ENCODE measurements at places on chromosomes 2 and 18.

DNA sequence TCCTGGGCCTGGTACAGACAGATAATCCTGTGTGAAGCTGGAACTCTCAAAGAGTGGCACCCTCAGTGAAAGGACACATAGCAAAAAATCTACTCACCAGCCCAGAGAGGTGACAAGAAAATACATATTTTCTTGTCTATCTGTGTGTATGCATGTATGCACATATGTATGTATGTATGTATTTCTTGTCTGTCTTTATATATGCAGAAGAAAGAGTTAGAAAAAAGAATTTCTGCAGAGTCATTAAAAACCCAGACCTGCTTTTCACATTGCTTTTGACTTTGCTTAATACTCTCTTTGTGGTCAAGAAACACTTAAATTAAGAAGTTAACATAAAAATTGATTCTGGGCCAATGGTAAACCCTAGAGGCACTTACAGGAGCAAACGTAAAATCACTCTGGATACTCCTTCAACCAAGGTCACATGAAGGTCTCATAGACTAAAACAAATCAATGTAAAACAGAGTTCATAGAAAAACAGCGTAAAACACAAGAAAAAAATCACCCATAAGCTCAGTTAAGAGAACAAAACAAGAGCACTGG lies 16.5 kb upstream of the AAK1 start:
- DNase-seq, result no peak

- no peak for DNase-seq
These were observed 80.2 kb upstream of the BCL11A start for GRCh38 chr2:60633615-60634014.

GRCh38 chr18:50707855-50708469 lies 111.9 kb downstream of the MRO start:
- DNase-seq, result no peak

- no peak for DNase-seq
These were observed 113.5 kb downstream of the CRIM1 start for GRCh38 chr2:36469106-36469477.

DNA sequence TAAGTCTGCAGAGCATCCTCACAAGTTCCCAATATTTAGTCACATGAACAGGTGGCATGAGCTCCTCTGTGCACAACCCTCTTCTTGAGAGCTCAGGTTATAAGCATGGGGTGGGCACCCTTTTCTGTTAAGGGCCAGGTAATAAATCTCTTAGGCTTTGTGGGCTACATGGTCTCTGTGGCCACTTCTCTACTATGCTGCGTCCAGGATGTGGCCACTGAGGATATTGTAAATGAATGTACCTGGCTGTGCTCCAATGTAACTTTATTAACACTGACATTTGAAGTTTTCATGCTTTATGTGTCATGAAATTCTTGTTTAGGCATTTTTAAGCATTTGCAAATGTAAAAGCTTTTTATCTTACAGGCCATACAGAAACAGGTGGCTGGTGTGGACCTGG lies 116.8 kb upstream of the ST6GAL2 start:
- DNase-seq, result no peak

GRCh38 chr2:233247116-233247515 lies 4.4 kb upstream of the ATG16L1 start:
- no peak for DNase-seq

- no peak for DNase-seq
These were observed 5.8 kb upstream of the MTA3 start for GRCh38 chr2:42562474-42563144.

GRCh38 chr2:176582990-176583481 lies 313.8 kb downstream of the MTX2 start:
- no peak for DNase-seq

GRCh38 chr2:56376699-56377665 lies 193.2 kb downstream of the CCDC85A start:
- DNase-seq, result no peak

GRCh38 chr2:239836021-239836765 lies 188.9 kb downstream of the NDUFA10 start:
- no peak for DNase-seq

- no peak for DNase-seq
These were observed 307.3 kb downstream of the TDRD15 start for GRCh38 chr2:21431078-21431477.

GRCh38 chr2:14554849-14555545 lies 77.5 kb upstream of the LRATD1 start:
- no peak for DNase-seq

- DNase-seq, result no peak
These were observed 865.1 kb upstream of the VRK2 start for GRCh38 chr2:57181315-57182038.

GRCh38 chr2:63163161-63163820 lies 112.7 kb downstream of the OTX1 start:
- no peak for DNase-seq

DNA sequence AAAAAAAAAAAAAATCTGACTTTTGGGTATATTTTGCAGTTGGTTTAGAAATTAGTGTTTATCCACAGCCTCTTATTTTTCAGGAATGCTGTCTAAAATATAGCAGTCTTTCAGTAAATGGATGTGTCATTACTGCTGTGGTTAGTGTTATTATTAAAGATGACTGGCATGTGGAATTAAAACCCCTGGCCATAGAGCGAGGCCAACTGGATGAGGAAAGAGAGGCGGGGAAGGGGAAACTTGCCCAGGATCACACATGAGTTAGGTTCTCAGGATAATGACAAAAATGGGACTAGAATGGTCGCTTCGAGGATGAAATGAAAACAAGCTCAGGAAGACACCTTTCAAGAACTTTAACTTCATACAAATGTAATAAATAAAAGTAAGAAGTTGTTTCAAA lies 57.4 kb upstream of the APCDD1 start:
- no peak for DNase-seq

DNA sequence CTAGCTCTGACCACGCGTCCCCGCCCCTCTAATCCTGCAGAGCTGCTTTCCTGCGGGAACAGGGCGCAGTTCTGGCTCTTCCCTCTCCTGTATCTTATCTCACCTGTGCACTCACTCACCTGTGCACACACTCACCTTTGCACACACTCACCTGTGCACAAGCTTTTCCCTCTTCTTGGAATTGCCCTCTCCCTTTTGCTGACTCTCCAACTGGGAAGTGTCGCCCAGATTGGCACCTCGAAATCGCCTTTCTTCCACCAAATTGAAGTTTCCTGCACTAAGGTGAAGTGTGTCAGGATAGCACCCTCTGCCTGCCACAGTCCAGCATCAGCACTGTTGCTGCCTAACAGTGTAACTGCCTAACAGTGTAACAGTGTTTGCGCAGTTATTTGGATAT lies 566 bp upstream of the CMPK2 start:
- no peak for DNase-seq

DNA sequence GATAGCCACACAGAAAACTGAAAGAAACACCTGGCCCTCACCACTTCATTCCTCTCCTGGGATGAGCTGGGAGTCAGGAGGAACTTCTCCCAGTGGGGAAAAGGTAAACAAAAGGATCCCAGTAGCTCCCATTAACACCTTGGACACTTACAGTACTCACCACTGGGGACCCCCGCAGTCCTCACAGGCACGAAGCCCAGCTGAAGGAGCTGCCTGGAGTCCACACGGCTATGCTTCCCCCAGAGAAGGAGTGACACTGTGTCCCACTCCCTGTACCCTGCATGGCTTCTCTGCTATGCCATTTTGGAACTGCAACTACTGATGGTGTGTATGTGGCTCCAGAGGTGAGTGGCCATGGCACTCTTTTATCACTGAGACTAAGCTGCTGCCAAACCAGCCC lies 1565.1 kb downstream of the LRP1B start:
- no peak for DNase-seq

- no peak for DNase-seq
These were observed 27.9 kb downstream of the IL37 start for GRCh38 chr2:112938904-112939303.

- peak; percentile 51 for DNase-seq
These were observed 132.9 kb upstream of the MGAT5 start for GRCh38 chr2:134120733-134121630.

Measured in anterior cingulate cortex (tissue), 58 donors.